ENCODE measurements at places on chromosomes 1 and 21.

DNA sequence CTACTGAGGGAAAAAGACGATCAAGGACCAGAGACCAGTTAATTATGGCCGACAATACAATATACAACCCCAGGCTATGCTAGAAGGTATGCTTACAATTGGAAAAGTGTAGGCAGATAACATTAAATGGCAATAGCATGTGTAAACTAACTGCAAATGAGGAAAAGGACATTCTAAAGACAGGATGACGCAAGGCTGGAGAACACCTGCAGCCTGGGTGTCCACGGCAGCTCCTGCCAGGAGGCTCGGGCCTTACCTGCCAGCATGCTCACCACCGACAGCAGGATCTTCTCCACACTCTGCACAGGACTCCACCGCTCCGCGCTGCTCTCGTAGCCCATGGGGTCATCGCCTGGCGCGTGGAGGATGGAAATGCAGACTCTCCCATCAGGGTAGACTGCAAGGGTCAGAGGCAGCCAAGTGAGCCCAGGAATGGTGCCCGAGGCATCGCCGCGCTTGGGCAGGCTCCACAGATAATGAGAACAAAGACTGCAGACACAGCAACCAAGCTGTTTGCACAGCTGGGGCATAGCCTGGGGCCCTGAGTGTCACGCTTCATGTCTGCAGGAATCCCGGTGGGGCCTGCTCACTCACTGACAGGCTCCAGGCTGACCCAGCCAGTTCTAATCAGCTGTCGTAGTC lies 28.2 kb downstream of the UBE2G2 start:
- H3K27ac ChIP-seq: no peak overlapping the region
- no peaks in the 10 kb centered on the region for H3K4me1 ChIP-seq
- no peaks in the 10 kb centered on the region for H3K27me3 ChIP-seq

- no peak overlapping the region for H3K27ac ChIP-seq
- no peaks in the 10 kb centered on the region for H3K27me3 ChIP-seq
- no peaks in the 10 kb centered on the region for H3K4me1 ChIP-seq
- peak overlapping the region; percentile 66 for H3K4me3 ChIP-seq
These were observed 146.5 kb downstream of the LIPI start for GRCh38 chr21:14064296-14064645.

DNA sequence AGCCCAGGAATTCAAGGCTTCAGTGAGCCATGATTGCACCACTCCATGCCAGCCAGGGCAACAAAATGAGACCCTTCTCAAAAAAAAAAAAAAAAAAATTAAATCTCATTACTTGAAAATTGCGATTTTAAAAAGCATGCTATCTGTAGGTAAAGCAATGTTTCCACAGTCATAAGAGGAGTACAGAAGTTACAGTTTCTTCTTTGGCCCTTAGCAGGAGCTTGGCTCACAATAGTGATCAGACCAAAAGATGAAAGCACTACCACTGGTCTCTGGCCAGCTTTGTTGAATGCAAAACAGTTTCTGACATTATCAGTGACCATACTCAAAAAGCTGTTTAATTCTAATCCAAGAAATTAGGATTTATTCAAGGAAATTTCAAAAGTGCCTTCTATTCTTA lies 31.2 kb downstream of the VAV3 start:
- no peak overlapping the region for H3K4me3 ChIP-seq
- DNase-seq: no peak
- H3K4me1 ChIP-seq: no peaks in the 10 kb centered on the region
- no peaks in the 10 kb centered on the region for H3K27me3 ChIP-seq

- H3K36me3 ChIP-seq: no peaks in the 10 kb centered on the region
- H3K4me3 ChIP-seq: no peak overlapping the region
- peak; percentile 49 for DNase-seq
- no peaks in the 10 kb centered on the region for H3K27me3 ChIP-seq
- 0 out of 2 replicates have a peak overlapping the region, but pooled peaks have one; percentile 13 for H3K27ac ChIP-seq
These were observed 27.7 kb downstream of the THRAP3 start for GRCh38 chr1:36251794-36252481.

GRCh38 chr1:56457756-56458375 lies 121.5 kb downstream of the PLPP3 start:
- no peak for DNase-seq
- no peaks in the 10 kb centered on the region for H3K27me3 ChIP-seq

GRCh38 chr1:67171574-67171955 lies 5.3 kb downstream of the IL23R start:
- H3K4me1 ChIP-seq: no peaks in the 10 kb centered on the region
- H3K27ac ChIP-seq: no peak overlapping the region
- DNase-seq: no peak
- no peak overlapping the region for H3K4me3 ChIP-seq
- H3K36me3 ChIP-seq: no peaks in the 10 kb centered on the region

DNA sequence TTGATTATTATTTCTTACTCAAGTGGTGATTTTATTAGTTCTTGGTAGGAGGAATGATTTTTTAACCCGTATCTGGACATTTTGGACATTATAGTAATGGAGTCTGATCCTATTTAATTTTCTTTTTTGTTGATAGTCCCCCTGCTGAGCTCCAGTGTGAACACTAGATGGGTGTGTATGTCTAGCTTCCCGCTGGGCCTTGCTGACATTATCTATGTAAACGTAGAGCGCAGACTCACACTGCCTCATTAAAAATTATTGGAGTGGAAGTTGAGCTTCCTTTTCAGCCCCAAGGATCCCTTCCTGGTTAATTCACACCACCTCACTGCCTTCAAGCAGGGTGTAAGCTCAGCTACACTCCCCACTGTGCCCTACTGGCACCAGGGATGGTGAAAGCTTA lies 467.6 kb upstream of the PKN2 start:
- no peak overlapping the region for H3K4me3 ChIP-seq
- no peaks in the 10 kb centered on the region for H3K36me3 ChIP-seq
- DNase-seq: no peak
- no peaks in the 10 kb centered on the region for H3K4me1 ChIP-seq
- no peaks in the 10 kb centered on the region for H3K27me3 ChIP-seq
- H3K27ac ChIP-seq: no peak overlapping the region

GRCh38 chr1:45543581-45544417 lies 6.8 kb upstream of the AKR1A1 start:
- peaks cover 2% of the 10 kb centered on the region for H3K27me3 ChIP-seq
- H3K4me3 ChIP-seq: no peak overlapping the region
- no peaks in the 10 kb centered on the region for H3K4me1 ChIP-seq
- DNase-seq: no peak
- no peaks in the 10 kb centered on the region for H3K36me3 ChIP-seq

DNA sequence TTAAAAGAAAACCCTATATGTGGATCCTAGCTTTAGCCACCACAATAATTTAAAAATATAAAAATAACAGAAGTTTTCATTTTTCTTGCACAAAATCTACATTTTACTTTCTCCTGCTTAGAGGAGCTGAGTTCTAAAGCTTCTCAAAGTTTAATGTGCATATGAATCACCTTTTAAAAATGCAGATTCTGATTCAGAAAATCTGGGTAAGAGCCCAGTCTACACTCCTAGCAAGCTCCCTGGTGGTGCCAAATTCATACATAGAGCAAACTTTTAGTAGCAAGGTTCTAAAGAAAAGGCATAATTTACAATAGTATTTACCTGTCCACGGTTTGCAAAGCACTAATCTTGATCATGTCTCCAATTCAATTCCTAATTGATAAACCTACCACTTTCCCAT lies 19.3 kb downstream of the RSBN1 start:
- no peak overlapping the region for H3K27ac ChIP-seq
- H3K27me3 ChIP-seq: no peaks in the 10 kb centered on the region
- H3K36me3 ChIP-seq: peaks cover 11% of the 10 kb centered on the region
- peak; percentile 70 for DNase-seq
- H3K4me3 ChIP-seq: no peak overlapping the region

GRCh38 chr1:45200906-45201500 lies 5.4 kb downstream of the ZSWIM5 start:
- peaks cover 18% of the 10 kb centered on the region for H3K27me3 ChIP-seq
- no peak for DNase-seq
- no peak overlapping the region for H3K4me3 ChIP-seq

- no peak for DNase-seq
- H3K4me1 ChIP-seq: peaks cover 3% of the 10 kb centered on the region
- peaks cover 14% of the 10 kb centered on the region for H3K36me3 ChIP-seq
- H3K27me3 ChIP-seq: no peaks in the 10 kb centered on the region
- H3K4me3 ChIP-seq: no peak overlapping the region
- no peak overlapping the region for H3K27ac ChIP-seq
These were observed 5.1 kb downstream of the URB2 start for GRCh38 chr1:229631148-229631547.
